Pancreas (tissue), 10 donors: ENCODE measurements at places on chromosomes 11 and 22. TPM values are rescaled to one million over a fixed set of nuclear protein-coding genes. Genes with fewer than 3 reads are reported as not detected.

SPDYC gene
- polyA plus RNA-seq = 0.14 TPM

SERHL2 gene
- 0.76 TPM for polyA plus RNA-seq

SHISA8 gene
- polyA plus RNA-seq = not detected

OR2AT4 gene
- not detected for polyA plus RNA-seq

BIRC3 gene
- 5.4 TPM for polyA plus RNA-seq

MS4A6E gene
- not detected for polyA plus RNA-seq

SLC43A1 gene
- polyA plus RNA-seq = 100 TPM

XKR3 gene
- polyA plus RNA-seq = not detected

TRIM48 gene
- not detected for polyA plus RNA-seq

FSHB gene
- polyA plus RNA-seq = not detected

SLC3A2 gene
- polyA plus RNA-seq = 116 TPM

YPEL4 gene
- 0.68 TPM for polyA plus RNA-seq

MGAT3 gene
- 1.5 TPM for polyA plus RNA-seq
